ENCODE measurements at places on chromosomes 2 and 18. TPM values are rescaled to one million over a fixed set of nuclear protein-coding genes. Genes with fewer than 3 reads are reported as not detected.

DNA sequence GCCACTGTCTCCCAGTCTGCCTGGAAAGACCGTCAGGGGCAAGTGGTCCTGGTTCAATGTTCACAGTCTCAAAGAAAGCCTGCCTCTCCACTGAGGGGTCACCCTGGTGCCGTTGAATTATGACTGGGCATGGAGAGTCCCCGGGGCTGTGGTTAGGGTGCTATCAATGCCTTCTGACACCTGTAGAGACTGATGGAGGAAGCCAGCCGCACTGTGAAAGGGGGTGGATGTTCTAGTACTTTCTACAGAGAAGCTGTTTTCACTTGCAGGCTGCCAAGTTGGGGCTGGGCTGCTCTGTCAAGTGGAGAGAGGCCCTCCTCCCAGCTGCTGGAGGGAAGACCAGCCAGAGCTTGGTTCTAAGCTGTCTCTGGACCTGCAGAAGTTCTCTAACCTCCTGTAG, 80.5 kb downstream of the BCL2L11 start:
- DNase-seq = no peak

DNA sequence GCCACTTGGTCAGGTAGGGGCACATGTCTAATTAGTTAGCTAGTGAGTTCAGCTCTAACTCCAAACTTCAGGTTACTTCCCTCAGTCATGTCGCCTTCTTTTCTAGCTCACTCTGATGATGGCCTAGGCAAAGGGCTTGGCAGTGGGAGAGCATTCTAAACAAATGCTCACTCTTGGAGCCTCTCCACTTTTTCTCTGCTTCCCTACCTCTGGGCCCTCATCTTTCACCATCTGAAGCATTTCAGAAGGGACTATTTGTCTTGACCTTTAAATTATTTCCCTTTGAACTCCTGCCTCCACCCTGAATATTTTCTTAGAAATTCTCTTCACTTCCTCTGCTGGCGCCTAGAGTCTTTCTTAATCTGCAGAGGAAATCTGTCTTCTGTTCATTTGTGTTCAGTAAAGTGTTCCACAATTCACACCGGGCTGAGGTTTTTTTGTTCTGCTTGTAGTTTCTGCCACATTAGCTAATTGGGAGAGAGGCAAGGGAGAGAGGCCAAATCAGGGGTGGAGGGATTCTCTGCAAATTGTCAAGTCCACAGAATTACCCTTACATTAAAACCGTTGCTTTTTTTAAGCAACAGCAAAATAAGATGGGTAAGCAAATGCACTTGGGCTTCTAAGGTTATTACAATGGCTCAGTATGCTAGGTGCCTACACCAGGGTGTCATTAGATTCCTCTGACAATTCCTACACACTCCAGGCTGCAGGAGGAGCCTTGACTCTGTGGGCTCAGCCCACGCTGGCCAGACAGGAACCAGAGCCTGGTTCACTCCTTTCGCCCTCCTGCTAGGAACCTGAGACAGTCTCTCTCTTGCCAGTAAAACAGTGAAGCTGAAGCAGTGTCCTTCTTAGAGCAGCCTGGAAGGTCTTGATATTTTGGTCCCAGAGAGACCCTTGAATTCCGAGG, 5.5 kb downstream of the MSGN1 start:
- DNase-seq = no peak

DNA sequence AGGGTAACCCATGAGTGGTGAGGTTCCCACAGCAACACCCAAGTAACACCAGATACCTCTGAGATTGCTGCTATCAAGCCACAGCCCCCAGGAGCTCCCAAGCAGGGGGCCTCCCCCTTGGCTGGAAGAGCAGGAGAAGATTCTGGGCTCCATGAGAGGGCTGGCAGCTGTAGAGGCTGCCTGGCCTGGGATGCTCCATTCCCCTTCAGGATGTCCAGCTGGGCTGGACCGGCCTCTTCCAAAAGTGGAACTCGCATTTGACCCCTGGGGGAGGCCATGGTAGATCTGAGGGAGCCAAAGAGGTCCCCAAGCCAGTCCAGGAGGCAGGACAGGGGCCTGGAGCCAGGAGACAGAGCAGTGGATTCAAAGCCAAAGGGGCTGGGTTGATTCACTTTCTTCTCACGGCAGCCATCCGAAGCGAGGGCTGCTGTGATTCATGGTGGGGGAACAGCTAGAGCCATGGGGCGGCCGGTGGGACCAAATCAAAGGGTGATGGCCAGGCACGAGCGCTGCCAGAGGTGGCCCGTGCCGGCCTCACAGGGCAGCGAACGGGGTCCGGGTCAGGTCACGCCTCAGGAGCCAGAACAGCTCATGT, 95.3 kb upstream of the ID2 start:
- no peak for DNase-seq

- no peak for DNase-seq
These were observed 40.4 kb upstream of the TTC32 start for GRCh38 chr2:19942199-19942598.

DNA sequence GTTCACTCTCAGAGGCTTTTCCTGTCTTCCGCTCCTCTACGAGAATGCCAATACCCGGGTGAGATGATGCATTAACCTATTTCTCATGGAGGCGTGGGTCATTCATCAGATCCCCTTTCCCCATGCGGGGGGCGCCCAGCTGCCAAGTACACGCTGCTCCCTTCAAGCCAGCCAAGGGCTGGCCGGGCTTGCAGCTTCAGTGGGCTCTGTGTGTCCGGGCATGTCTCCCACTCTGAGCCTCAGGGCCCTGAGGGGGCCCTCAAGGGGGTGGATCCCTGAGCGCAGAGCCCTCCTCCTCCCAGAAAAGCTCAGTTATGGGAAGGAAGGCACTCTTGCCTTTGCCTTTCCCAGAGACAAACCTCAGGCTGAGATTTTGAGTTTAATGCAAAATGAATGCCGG, 431.8 kb upstream of the MYT1L start:
- no peak for DNase-seq

DNA sequence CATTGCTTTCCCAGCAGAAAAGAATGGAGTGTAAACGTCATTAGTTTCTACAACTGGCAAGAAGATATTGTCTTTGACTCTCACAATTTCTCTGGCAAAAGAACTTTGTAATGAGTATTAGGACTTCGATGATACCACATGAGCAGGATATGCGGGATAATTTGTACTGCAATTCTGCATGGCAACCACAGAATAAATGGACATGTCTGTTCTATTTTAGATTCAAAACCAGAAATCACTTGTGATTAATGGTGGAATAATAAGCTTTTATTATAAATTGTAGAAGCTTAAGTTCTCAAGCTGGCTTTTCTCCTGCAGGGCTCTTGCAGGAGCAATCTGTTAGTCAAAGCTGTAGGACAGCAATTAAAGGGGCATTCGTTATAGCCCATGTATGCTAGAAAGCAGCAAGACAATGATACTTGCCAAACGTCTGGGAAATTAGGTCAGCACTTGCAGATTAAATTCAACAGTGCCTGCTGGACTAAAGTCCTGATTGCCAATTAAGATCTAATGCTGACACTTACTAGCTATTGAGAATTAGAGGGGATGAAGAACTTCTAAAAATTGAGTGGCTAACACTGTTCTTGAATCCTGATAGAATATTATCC, 177.9 kb downstream of the PTH2R start:
- DNase-seq = no peak

- no peak for DNase-seq
These were observed 32.4 kb downstream of the TMEM177 start for GRCh38 chr2:119711352-119711751.

DNA sequence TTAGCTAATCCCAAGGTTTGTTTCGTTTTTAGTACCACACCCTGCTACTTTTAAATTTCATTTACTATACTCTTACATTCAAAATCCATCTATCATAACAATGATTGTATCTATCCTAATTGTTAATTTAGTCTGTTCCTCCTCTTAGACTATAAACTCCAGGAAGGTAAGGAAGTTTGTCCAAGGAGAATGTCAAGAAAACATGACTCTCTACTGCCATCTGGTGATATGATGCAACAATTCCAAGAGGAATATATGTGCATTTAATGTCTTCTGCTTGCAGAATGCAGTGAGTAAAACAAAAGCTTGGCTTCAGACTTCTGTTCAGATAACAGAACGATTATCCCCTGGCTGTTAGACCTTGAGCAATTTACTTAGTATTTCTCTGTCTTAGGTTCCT, 1267.1 kb downstream of the LRP1B start:
- DNase-seq = peak; percentile 69

DNA sequence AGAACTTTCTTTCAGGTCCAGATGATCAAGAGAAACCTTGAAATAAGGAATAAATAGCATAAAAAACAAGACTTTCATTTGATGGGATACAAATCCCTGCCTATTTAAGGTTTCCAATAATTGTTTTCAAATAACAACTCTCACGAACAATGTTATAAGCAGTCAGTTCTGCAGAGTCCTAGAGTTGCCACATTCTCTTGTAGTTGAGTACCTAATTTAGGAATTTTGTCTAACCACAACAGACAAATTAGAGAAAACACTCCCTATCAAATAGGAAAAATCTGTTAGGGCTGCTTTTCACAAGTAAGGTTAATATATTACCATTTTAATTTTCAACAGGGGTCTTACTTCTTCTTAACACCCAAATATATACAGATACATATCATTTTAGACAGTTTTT, 130.1 kb upstream of the CDH20 start:
- DNase-seq = peak; percentile 10

- no peak for DNase-seq
These were observed 77.4 kb downstream of the THNSL2 start for GRCh38 chr2:88247531-88247930.

- DNase-seq = peak; percentile 93
These were observed 40.8 kb downstream of the MTERF4 start for GRCh38 chr2:241061275-241061674.

GRCh38 chr2:81672516-81672915, 1368.0 kb upstream of the LRRTM1 start:
- DNase-seq = no peak

GRCh38 chr2:240055177-240055917, 2.0 kb upstream of the OR6B3 start:
- DNase-seq = no peak

GRCh38 chr2:231707625-231707926, 749 bp upstream of the PTMA start:
- peak; percentile 67 for DNase-seq

DNA sequence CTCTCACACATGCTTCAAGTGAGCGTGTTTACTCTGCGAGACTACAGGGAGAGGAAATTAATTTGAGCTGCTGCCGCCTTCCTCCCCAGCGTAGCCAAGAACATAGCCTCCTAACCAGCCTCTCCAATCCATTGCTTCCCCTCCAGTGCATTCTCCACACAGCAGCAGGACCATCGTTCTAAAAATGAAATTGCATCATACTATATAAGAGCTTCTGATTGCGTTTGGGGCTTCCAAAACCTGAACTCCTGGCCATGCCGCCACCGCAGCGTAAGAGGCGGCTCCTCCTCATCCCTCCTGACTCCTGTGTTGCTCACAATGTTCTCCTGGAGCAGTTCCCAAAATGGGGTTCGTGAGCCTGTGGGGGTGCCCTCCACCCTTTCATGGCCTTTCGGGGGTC, 142.1 kb downstream of the MYT1L start:
- no peak for DNase-seq

- peak; percentile 5 for DNase-seq
These were observed 506.1 kb downstream of the PARD3B start for GRCh38 chr2:205051417-205051816.

GRCh38 chr2:56309626-56310170, 125.9 kb downstream of the CCDC85A start:
- DNase-seq = no peak

GRCh38 chr2:170076189-170076588, 101.8 kb upstream of the MYO3B start:
- DNase-seq = no peak

The RESP18 gene
- not detected for total RNA-seq

The GAL3ST2 gene
- total RNA-seq = 0.37 TPM

The ERLEC1 gene
- 51.4 TPM for total RNA-seq

The SRD5A2 gene
- total RNA-seq = not detected

The COL6A3 gene
- 0.19 TPM for total RNA-seq

The PRKAG3 gene
- total RNA-seq = not detected

The PTPRN gene
- total RNA-seq = not detected

The THSD7B gene
- not detected for total RNA-seq

The RAD51AP2 gene
- 0.14 TPM for total RNA-seq

The SCN9A gene
- 1.9 TPM for total RNA-seq

The FNDC4 gene
- 0.79 TPM for total RNA-seq

The HRH4 gene
- total RNA-seq = 0.10 TPM

The CNTNAP5 gene
- total RNA-seq = not detected

The DLX1 gene
- 0.81 TPM for total RNA-seq

Measured in MCF 10A (cell line).